Inflammatory macrophage treated with lipopolysaccharide for 1 hour (primary cell): ENCODE measurements at places on chromosomes 13 and 19.

DNA sequence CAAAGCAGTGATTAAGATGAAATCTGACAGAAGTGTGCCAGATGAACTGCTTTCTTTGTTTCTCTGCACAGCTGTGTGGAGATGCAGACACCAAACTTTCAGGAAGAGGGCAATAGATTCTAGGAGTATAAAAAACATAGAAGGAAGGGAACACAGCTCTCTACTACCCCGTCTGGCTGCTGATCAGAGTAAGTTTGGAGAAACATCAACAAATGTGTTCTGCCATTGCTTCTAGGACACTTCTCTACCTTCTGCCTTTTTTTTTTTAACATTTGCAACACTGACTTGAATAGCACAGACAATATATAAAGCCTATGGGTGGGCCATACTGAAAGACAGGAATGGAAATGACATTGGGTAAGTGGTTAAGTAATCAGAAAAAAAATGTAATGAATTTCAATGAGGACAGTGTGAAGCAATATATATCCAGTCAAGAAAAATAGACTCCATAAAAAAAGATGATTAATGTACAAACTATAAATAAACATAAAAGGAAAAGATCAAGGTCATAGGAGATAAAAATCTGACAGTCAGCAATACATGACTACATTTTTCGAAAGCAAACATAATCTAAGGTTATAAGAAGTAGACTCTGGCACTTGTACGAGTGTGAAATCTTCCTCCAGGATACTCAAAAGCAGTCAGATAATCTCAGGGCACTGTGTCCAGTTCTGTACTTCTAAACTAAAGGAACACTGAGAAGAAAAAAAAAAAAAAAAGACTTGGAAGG, 21.4 kb downstream of the NUFIP1 start:
- no peak for DNase-seq

GRCh38 chr13:87669379-87669978, 1.7 kb upstream of the SLITRK5 start:
- peak; percentile 15 for DNase-seq

GRCh38 chr19:11321191-11322126, 18.0 kb downstream of the RAB3D start:
- DNase-seq: no peak

DNA sequence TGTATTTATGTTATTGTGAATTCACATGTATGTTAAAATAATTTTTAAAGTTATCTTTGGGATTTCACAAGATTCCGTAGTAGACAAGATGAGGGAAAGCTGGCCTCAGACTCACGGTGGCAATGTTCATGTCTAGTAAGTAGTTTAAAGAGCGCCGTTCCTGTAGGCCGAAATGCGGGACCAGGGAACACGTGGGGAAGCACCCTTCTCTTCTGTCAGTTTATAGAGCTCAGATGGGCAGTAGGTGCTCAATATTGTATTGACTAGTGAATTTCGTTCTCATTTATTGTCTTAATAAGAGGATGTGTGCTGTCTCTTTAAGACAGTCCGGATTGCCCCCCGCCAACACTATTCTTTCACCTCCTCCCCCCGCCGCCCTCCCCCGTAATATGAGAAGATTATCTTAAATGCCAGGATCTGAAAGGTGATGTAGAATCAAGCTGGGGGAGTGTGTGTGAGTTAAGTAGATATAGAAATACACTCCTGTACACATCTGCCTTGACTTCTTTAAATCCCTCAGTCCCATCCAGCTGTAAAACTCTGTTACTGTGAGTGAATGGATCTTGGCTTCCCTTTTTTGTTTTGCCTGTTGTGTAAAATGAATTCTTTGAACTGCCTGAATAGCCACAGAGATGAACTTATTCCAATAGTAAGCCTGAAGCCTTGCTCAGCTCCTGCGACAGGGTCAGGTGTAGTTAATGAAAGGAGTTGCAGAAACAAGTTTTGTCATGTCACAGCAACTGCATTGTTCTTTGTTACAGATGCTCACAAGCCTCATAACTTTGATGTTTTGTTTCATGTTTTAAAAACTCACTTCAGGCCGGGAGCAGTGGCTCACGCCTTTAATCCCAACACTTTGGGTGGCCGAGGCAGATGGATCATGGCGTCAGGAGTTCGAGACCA, 1.3 kb downstream of the LAMP1 start:
- DNase-seq: peak; percentile 46

- no peak for DNase-seq
Measured at GRCh38 chr19:31145007-31145406, 204.2 kb downstream of the TSHZ3 start.

GRCh38 chr13:106722620-106723019, 154.7 kb upstream of the ARGLU1 start:
- no peak for DNase-seq

GRCh38 chr13:108708921-108709320, 79.5 kb downstream of the MYO16 start:
- DNase-seq: no peak

DNA sequence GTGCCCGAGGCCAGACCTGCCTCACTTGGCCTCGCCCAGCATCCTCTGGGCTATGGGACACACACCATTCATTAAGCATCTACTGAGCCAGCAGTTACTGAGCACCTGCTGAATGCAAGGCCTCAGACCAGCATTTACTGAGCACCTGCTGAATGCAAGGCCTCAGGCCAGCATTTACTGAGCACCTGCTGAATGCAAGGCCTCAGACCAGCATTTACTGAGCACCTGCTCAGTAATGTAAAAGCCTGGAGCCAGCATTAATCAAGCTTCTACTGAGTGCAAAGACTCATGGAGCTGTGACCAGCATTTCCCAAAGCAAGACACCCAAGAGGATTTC, 3.7 kb downstream of the ATP8B3 start:
- DNase-seq: no peak

DNA sequence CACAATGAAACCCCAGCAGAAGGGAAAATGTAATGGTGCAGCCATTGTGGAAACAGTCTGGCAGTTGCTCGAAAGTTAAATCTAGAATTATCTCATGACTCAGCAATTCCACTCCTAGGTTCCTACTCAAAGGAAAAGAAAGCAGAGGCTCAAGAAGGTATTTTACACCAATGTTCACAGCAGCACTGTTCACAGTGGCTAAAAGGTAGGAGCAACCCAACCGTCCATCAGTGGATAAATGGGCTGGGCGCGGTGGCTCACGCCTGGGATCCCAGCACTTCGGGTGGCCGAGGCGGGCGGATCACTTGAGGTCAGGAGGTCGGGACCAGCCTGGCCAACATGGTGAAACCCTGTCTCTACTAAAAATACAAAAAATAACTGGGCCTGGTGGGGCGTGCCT, 25.9 kb downstream of the ZFR2 start:
- DNase-seq: no peak

- no peak for DNase-seq
Measured at GRCh38 chr19:48867746-48868113, 687 bp downstream of the PLEKHA4 start.

GRCh38 chr19:50801107-50801506, 10.9 kb downstream of the ACP4 start:
- no peak for DNase-seq

GRCh38 chr19:510606-511100, 3.4 kb downstream of the TPGS1 start:
- DNase-seq: peak; percentile 97

GRCh38 chr19:3807574-3808354, 21.6 kb upstream of the MATK start:
- DNase-seq: no peak

DNA sequence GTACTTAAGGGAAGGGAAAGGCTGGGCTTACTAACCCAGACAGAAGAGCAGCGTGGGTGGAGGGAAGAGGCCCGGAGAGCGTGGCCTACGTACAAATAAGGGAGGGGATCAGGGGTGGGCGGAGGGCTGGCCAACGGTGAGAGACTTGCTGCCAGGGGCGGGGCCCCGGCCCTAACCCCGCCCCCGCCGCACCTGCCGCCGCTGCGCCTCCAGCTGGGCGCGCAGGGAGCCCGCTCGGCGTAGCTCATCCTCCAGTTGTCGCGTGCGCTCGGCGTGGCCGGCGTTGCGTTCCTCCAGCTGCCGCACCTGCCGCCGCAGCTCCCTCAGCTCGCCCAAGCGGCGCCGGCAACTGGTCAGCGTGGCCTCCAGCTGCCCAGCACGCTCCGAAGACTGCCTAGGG, 5.7 kb downstream of the HOOK2 start:
- no peak for DNase-seq

DNA sequence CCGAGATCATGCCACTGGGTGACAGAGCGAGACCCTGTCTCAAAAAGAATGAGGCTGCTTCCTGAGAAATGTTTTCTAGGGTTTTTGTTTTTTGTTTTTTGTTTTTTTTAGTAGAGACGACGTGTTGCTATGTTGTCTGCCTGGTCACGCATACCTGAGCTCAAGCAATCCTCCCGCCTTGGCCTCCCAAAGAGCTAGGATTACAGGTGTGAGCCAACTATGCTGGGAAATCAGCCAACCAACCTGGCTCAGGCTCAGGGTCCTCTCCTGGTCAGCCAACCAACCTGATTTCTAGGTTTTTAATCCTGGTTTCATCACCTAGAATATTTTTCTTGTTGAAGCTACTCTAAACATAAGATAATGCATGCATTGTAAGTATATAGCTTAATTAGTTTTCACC, 7.8 kb downstream of the DHX34 start:
- no peak for DNase-seq

- no peak for DNase-seq
Measured at GRCh38 chr13:76865996-76866503, 20.2 kb downstream of the KCTD12 start.

DNA sequence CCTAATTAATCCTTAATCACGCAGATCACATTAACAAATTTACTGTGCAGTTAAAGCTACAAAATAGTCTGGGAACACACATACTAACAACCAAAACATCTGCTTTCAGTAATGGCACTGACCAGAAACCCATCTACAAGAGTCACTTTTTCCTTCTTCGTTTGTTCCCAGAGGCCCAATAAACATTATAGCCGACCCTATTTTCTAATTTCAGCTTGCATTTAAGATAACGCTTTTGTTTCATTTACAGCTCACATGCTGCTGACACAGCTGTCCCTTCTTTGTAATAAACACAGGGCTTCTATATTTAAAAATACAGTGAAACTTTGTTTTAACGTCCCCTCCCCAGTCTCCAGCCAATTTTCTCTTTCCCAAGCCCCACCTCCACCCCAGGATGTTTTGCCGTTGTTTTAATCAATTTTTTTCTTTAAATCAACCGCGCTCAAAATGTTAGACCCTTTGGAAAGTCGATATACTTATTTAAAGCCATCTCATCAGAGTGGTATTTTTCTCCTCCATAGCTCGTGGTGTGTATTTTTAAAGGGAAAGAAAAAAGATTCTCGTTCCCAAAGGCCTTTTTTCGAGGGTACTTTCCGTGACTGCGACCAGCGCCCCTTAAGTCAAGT, 1.7 kb upstream of the WBP4 start:
- no peak for DNase-seq

GRCh38 chr13:25963674-25964073, 88.1 kb downstream of the SHISA2 start:
- DNase-seq: no peak

GRCh38 chr13:39410096-39410901, 192.7 kb downstream of the LHFPL6 start:
- DNase-seq: peak; percentile 81

- DNase-seq: no peak
Measured at GRCh38 chr13:76808927-76809326, 77.3 kb downstream of the KCTD12 start.

DNA sequence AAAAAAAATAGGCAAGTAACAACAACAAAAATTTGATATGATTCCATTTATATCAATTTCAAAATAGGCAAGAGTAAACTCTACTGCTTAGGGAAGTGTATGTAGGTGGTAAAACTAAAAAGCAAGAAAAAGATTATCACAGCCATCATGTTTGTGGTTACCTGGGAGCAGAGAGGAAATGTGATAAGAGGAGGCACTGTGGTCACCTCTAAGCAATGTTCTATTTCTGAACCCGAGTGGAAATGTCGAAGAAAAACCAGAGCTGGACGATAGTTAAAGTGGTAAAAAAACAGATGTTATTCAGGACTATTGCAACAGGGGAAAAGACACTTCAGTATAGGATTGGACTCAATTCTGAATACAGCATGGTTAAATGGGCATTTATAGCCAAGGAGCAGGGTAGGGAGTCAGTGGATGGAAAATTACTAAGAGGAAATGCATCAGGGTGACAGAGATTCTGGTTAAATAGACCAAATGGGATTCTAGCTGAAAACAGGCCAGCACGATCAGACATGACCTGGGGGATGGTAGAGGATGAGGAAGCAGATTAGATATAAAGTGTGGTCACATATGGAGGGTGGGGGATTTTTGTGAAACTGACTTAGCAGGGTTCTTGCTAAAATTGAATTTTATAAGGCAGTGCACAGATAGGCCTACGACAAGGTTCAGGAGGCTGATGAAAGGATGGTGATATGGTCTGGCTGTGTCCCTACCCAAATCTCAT, 6.0 kb upstream of the TEX30 start:
- no peak for DNase-seq

GRCh38 chr19:46470376-46470775, 987 bp downstream of the PNMA8A start:
- no peak for DNase-seq

- DNase-seq: no peak
Measured at GRCh38 chr13:86653009-86653408, 853.8 kb upstream of the SLITRK6 start.

DNA sequence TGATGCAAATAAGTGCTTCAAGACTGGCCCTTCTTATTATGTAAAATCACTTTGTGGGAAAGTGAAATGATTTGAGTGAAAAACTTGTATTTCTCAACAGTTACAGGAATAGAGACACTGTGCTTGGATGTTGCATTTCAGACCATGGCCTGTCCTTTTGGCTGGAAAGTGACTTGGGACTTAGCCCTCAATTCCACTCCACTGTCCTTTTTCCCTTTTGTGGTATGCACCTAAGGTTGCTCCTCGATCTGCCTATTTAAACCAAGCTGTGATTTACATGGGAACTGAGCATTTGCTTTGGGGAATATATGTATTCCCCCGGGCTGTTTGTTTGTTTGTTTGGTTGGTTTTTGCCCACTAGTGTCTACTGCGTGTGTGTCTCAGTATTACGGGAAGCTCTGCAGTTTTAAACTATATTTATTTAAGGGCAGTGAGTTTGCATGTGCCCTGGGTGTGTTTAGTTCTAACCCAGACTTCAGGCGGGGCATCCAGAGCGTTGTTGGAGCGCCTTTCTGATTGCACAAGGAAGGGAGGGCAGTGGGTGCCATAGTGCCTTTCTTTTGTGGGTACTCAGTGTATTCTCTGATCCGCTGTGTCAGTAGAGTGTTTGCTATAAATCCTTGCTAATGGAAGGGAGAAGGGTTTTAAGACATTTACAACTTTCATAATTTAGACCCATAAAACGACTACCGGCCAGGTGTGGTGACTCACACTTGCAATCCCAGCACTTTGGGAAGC, 18.2 kb upstream of the RNF113B start:
- DNase-seq: no peak

- no peak for DNase-seq
Measured at GRCh38 chr13:104975272-104975671, 1560.2 kb downstream of the EFNB2 start.

- no peak for DNase-seq
Measured at GRCh38 chr19:46351241-46352041, 4.6 kb downstream of the PPP5C start.

DNA sequence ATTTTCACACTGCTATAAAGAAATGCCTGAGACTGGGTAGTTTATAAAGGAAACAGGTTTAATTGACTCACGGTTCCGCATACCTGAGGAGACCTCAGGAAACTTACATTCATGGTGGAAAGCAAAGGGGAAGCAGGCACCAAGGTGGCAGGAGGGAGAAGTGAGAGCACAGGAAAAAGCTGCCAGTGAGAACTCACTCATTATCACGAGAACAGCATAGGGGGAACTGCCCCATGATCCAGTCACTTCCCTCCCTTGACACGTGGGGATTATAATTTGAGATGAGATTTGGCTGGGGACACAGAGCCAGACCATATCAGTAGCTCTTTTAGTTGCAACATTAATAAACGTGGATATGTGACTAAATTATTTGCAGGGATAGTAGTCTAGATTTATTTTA, 4.3 kb upstream of the KCTD4 start:
- DNase-seq: no peak
